ENCODE measurements at places on chromosomes 1 and 21.

DNA sequence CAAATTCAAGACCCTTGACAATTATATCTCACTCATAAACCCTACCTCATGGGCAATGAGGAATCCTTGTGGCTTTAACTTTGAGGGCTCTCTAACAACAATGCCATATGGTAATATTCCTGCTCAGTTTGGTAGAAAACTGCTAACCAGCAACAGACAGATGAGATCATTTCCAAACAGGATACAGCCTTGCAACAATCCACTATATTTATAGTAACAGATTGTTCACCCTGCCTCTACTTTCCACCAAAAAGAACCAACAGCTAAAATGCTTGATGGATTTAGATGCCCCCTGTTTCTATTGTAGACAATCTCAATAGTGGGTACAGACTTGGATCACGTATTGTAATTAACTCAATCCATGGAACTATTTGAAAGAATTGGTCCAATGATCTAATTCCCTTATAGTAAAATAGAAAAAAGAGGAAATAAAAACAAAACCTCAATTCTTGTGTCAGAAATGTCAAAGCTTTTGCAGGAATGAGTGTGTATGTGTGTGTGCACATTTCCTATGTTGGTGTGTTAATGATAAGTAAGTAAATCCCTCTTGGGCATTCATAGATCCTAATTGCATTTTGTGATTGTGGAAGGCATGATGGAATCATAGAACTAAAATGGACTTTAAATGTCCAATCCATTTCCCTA lies 100.0 kb upstream of the EDEM3 start:
- DNase-seq: peak; percentile 66

GRCh38 chr1:3883194-3883925 lies 16.7 kb downstream of the C1orf174 start:
- no peak for DNase-seq

- peak; percentile 78 for DNase-seq
Observed at GRCh38 chr1:33985656-33986055, 121.8 kb downstream of the HMGB4 start.

- DNase-seq: no peak
Observed at GRCh38 chr1:28306301-28306949, 22.4 kb upstream of the MED18 start.

DNA sequence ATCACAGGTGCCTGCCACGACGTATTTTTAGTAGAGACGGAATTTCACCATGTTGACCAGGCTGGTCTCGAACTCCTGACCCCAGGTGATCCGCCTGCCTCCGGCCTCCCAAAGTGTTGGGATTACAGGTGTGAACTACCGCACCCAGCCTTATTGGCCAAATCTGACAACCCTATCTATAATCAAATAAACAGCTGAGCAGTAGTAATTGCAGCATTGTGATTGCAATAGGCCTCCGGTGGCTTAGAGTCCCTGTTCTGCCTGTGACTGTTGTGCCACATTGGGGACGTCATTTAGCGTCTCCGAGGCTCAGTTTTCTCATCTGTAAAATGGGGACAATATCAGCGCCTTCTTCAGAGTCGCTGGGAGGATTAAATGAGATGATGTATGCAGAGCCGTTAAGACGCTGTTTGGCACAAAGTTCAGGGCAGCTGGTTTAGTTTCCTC lies 569 bp upstream of the CAPN2 start:
- no peak for DNase-seq

DNA sequence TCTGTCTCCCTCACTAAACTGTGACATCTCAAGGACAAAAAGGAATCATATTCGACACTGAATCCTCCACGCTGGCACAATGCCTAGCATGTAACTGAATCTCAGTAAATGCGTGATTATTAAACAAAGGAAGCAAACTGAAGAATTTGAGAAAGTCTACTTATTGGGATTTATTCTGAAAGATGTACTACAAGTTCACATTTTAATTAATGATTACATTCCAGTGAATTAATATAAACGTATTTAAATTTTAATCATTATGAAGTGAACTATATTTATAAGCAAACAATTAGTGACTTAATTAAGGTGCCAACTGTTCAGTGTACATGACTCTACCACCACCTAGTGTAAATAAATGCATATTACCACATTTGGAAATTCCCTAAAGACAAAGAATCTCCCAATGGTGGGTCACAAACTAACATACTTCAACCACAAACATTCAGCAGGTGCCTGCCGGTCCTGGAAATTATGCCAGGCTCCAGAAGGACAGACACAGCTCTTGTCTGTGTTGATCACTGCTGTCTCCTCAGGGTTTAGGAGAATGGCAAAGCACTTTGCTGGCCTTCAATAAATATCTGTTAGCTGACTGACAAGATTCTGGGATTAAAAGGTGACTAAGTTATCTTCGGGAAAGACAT lies 56.3 kb downstream of the SMYD3 start:
- DNase-seq: peak; percentile 28

DNA sequence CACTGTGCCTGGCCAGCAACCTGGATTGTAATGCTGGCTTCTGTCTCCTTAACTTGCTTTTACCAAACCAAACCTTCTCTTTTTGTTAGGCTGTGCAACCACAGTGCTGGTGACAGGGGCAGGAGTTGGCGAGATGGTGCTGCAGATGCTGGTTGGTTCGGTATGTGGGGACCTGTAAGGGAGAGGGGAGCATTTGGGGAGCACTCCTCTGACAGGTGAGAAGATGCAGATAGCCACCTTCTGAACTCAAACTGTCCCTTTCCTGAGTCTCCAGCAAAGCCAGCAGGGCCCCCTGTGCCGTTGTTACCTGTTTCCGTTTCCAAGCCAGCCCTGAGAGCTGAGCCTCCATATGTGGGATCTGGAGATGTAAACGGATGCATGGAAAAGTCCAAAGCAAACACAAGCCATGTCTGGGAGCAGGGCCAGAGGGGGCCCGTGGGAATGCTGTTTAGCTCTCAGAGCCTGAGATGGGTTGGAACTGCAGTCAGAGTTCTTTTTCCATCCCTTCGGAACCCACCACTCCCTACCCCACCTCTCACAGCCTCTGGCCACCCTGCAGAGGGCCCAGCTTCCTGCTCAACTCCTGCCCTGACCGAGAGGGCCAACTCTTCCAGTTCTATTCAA lies 34.0 kb downstream of the ELK4 start:
- DNase-seq: peak; percentile 44
